Globus pallidus (tissue), 1 donor: ENCODE measurements at places on chromosomes 5 and 9.

DNA sequence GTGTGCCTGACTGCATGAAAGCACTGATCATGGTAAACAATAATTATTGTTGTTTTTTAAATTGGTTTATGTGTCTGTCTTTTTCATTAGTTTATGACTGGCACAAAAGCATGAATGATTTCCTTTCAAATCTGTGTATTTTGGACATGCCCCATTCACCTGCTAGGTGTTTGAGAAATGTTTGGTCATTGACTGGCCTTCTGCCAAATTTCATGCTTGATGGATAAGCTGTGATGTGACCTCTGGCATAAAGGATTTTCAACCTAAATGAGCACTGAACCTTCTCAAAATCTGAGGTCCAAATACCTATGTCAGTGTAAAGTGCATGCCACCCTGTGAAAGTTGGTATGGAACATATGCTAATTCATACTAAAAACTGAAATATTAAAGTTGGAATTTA is 204.5 kb downstream of the BRINP1 start:
- DNase-seq = no peak

- no peak for DNase-seq
These were observed 668.4 kb upstream of the CDH9 start for GRCh38 chr5:27706832-27707231.

DNA sequence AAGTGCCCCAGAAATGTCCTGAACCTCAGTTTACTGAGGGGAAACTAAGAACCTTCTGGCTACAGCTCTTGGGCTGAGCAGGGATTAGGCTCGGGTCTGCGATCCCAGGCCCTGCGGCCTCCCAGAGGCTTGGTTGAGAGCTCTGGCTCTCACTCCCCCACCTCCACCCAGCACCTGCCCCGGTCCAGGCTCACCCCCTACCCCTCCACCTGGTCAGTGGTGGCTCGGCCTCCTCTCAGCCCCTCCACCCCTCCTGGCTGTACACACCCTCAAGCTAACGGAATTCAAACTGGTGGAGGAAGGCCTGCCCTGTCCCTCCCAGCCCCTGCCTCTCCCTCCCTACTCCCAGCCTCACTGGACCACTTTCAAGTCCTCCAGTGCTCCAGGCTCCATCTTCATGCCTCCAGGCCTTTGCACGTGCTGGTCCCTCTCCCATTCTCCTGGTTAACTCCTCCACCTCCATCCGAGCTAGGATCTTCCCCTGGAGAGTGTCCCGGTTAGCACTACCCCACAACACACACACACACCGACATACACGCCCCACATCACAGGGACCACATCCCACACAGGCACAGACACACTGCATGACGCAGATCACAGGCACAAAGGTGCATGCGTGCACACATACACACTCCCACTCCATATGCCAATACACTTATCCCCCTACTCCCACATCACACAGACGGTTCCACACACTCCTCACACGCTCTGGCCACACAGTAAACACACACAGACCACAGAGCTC is 130.9 kb downstream of the C9orf50 start:
- DNase-seq = no peak

GRCh38 chr9:8649160-8649559 is 849.6 kb upstream of the DMAC1 start:
- DNase-seq = no peak

DNA sequence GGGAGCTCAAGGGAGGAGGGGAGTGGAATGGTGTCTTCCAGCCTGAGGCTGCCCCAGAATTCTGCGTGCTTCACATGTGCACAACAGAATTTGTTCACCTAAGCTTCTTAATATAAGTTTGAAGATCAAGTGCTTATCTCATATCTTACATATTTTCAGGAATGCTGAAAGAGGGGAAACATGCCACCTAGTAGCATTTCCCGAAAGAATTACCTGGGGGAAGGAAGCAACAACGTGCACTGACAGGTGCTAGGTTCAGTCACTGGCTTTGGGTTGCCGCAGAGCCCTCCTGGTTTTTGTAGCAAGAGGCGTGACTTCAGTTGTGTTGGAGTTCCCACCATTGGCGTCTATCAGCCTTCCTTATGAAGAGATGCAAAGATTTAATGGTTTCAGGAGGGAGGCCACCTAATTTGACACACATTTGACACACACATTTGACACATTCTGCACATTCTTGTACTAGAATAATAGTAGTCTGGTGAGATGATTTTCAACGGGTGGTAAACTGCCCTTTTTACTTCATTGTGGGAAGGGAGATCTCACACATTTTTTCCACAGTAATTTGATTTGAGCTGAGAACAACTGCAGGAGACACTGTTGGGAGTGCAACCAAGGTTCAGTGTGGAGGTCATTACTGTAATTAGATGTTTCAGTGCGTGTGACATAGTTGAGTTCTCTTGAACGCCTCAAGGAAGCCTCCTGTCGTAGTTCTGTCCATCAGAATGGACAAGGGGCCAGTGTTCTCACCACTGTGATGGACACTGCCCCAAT is 481.3 kb downstream of the CCDC171 start:
- DNase-seq = no peak

DNA sequence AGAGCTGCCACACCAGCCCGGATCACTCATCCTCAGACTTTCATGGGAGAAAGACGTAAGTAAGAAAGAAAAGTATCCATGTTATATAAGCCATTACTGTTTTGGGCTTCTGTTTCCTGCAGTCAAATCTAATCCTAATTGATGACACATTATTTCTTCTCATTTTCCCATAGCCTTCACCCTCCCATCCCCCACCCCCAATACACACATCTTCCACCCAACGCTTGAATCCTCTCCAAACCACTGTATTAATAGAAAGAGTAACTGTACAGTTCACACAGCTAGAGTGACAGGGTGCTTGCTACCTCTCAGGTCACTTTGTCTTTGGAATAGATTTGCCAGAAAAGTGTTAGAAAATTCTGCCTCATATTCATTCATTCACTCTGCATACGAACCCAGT is 69.3 kb upstream of the IL17B start:
- DNase-seq = no peak

DNA sequence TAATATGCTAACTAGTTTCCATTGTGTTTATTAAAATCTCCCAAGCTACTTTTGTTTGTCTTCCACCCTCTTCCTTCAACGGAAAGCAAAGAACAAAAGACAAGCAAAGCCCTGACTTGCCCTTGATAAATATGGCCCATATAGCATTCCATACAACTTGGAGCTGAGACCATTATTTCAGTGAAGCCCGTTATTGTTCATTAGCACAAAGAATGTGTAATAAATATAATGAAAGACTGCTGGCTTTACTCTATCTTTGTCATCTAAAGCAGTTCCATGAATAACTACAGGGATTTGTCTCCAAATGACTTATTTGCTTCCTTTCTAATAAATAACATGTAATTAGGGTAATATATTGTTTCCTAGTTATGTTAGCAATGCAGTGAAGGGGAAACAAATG is 270.7 kb upstream of the TLE4 start:
- DNase-seq = no peak

- no peak for DNase-seq
These were observed 219.4 kb downstream of the NFIB start for GRCh38 chr9:14094491-14094890.

DNA sequence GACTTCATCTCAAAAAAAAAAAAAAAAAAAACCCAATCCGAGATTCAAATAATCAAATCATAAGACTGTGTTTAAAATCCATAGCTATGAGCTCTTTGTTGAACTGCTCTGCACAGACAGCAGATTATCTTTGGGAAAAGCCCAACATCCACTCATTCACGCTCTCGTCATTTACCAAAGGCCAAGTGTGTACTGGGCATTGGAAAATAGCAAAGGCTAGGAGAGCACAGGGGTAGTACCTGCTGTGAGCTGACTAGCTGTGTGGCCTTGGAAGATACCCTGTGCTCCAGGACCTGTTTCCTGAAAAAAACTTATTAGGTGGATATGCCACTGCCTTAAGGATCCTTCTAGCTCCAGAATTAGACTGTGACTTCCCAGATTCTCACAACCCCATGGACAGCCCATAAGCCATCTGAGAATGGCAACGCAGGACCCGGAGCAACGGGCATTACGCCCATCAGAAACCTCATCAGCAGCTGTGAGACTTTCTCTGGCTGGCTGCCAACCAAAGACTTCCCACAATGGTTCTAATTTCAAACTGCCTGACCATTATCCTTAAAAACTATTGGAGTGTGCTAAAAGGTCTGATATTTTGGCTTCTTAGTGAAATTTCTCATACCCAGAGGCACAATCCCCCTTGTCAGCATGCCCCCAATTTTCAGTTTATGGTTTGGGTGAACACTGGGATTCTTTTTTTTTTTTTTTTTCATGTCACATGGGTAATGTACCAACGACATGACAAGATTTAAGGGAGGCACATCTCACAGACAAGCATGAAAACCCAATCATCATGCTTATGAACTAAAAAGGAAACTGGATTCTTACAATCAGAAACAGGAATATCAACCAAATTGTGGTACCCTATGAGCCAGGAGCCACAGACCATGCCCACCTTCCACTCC is 16.8 kb downstream of the SERINC5 start:
- peak; percentile 92 for DNase-seq

DNA sequence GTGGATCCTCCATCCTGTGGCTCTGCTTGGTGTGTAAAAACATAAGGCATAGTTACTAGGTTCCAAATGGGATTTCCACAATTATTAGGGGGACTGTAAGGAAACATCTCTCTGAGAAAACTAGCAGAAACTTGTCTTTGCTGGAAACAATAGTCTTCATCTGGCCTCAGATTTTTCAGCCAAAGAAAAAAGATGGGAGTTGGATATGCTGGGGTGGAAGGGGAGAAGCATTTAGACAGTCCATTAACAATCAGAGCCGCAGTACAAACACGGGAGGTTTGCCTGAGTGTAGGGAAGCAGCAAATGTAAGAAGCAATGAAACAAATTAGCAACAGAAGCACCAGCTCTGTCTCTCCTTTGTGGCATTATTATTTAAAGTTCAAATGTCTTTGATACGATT is 402.7 kb upstream of the ZNF608 start:
- no peak for DNase-seq

DNA sequence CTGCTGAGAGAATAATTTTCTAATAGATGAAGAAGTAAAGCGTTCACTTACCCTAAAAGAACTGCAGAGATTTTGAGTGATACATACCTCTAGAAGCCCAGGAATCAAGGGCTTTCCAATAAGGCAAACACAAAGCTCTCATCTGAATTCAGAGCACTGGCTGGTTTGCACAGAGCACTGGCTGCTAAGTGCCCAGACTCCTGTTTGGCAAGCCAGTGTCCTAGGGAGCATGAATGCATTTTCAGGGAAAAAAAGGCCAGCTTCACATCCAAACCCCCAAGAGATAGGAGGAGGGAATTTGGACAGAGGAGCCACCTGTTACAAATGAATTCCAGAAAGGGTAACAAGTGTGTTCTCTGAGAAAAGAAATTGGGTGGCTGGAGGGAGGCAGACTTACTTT is 65.3 kb downstream of the ARSB start:
- DNase-seq = peak; percentile 20

GRCh38 chr5:103178167-103178566 is 58.1 kb downstream of the PPIP5K2 start:
- DNase-seq = no peak

GRCh38 chr5:78129597-78129996 is 164.9 kb downstream of the AP3B1 start:
- no peak for DNase-seq

DNA sequence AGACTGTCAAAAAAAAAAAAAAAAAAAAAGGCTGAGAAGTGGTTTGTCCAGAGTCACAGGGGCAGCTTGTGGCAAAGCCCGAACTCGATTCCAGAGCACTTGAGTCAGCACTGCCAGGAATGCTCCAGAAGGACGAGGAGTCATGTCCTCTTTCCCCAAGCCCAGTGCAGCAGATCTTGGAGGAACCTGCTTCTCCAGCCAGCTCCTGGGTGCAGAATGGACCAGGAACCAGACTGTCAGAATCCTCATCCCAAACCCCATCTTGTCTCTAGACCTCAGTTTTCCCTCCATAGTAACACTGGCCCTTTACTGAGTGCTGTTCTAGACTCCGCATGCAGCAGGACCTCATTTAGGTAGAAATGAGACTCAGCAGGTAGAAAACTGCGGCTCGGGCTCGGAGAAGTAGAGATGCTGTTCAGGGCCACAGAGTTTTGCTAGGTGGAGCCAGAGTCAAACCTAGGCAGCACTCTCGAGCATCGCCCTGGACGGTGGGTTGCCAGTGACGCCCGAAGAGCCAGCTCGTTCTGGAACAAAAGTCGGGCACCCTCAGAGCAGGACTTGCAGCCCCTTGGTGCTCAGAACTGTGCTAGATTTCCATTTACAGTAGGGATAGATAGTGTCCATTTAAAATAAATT is 15.4 kb downstream of the CD74 start:
- DNase-seq = no peak

GRCh38 chr5:102554728-102555127 is 55.9 kb upstream of the SLCO6A1 start:
- no peak for DNase-seq

DNA sequence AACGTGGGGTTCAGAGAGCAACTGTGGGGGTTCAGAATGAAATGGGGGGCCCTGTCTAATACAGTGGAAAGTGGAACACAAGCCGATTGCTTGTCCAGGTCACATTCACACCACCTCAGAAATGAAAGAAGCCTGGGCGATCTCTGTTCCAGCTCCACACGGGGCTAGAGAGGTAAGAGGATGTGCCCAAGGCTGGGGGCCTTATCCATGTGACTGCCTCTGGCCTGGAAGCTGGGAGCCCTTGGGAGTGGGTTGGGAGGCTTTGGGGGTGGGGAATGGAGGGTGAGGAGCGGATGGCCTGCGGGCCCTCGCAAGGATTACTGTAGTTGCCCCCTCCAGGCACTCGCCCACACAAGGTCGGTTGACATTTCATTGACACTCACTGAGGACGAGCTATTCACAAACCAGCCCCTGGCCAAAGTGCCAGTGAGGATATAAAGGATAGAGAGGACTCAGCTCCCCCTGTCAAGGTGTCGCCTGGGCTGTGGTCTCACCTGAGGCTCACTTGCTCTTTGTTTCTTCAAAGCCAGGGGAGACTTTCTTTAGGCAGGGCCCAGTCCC is 86.7 kb downstream of the LIFR start:
- no peak for DNase-seq

GRCh38 chr5:168327019-168327421 is 35.6 kb downstream of the WWC1 start:
- DNase-seq = no peak

DNA sequence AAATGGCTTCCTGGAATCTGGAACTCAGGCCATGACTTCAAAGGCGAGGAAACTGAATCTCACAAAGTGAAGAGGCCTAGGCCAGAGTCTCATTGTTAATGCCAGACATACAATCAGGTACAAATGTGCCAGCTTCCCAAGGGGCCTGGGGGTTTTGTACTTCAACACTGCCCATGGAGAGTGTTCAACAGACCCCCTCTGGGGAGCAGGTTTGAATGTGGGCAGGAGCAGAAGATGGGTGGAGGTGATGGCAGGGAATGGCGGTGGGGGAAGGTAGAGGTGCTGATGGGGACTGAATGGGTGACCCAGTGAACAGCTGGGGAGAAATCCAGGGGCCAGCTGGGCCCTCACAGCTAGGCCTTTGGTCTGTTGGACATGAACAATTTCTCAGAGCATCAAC is 12.0 kb downstream of the FOXI1 start:
- no peak for DNase-seq

DNA sequence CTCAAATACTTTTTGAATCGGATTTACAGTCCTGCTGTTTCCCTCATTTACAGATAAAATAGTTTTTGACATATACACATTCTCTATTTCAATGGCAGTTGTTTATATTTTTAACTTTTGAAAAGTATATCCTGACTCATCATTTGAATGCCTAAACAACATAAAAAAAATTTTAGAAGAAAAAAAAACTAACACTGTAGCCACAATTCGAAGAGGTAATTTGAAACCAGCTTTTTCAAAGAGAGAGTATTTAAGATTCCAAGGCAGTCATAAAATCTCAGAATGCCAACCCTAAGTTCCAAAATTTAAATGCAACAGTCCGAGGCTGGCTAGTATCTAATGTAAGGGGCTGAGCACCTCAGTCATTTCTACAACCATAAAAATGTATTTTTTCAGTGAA is 626.8 kb downstream of the DNAH5 start:
- no peak for DNase-seq
